ENCODE measurements at places on chromosomes 2 and 18. TPM values are rescaled to one million over a fixed set of nuclear protein-coding genes. Genes with fewer than 3 reads are reported as not detected.

- no peak overlapping the region for H3K27ac ChIP-seq
- no peaks in the 10 kb centered on the region for H3K27me3 ChIP-seq
- H3K4me3 ChIP-seq, result no peak overlapping the region
- no peak for DNase-seq
- H3K4me1 ChIP-seq, result no peaks in the 10 kb centered on the region
Measured at GRCh38 chr2:215368493-215368809, 56.6 kb downstream of the ATIC start.

GRCh38 chr2:60649721-60650120 is 96.3 kb upstream of the BCL11A start:
- no peaks in the 10 kb centered on the region for H3K4me1 ChIP-seq
- H3K36me3 ChIP-seq, result no peaks in the 10 kb centered on the region
- no peak for DNase-seq
- no peak overlapping the region for H3K4me3 ChIP-seq
- no peak overlapping the region for H3K27ac ChIP-seq

DNA sequence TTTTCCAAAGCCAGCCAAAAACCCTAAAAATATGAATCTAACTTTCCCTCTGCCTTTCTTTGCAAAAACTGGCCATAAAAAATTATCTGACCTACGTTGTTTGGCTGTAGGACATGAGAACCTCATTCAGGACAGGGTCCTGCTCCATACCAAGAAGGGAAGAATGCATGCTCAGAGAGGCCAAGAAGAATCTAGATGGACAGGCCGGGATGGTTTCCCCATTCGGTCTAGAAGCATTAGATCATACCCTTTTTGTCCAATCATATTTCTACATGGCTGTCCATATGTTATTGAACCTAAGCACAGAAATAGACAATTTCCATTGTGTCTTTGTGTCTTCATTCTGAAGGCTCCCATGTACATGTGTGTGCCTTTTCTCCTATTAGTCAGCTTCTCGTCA is 2120.4 kb upstream of the PIK3C3 start:
- H3K27me3 ChIP-seq, result no peaks in the 10 kb centered on the region
- no peaks in the 10 kb centered on the region for H3K4me1 ChIP-seq
- no peak overlapping the region for H3K4me3 ChIP-seq
- no peaks in the 10 kb centered on the region for H3K36me3 ChIP-seq

GRCh38 chr2:62460175-62460574 is 45.8 kb downstream of the TMEM17 start:
- H3K27me3 ChIP-seq, result no peaks in the 10 kb centered on the region
- no peak overlapping the region for H3K4me3 ChIP-seq
- H3K4me1 ChIP-seq, result peaks cover 12% of the 10 kb centered on the region
- H3K27ac ChIP-seq, result no peak overlapping the region

Gene COL4A3
- not detected for polyA plus RNA-seq

DNA sequence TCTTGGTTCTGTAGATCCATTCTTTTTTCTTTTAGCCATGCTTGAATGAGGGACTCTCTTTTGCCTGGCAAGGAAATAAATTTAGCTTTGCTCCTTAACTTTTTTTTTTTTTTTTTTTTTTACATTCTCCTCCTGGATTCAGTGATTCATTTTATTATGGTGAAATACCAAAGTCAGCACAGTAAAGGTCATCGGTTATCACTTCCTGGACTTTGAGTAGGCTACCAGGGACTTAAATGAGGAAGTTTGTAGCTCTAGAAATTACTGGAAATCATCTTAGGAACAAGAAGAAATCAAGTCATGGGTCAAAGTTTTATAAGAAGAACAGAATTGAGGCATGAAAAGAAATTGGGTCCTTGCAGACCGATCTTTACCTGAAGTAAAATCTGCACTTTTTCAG is 75.0 kb downstream of the SOCS6 start:
- no peak overlapping the region for H3K27ac ChIP-seq
- no peaks in the 10 kb centered on the region for H3K4me1 ChIP-seq
- no peaks in the 10 kb centered on the region for H3K27me3 ChIP-seq
- H3K4me3 ChIP-seq, result no peak overlapping the region

Gene ERICH2
- not detected for polyA plus RNA-seq

Gene ACMSD
- polyA plus RNA-seq, result not detected

DNA sequence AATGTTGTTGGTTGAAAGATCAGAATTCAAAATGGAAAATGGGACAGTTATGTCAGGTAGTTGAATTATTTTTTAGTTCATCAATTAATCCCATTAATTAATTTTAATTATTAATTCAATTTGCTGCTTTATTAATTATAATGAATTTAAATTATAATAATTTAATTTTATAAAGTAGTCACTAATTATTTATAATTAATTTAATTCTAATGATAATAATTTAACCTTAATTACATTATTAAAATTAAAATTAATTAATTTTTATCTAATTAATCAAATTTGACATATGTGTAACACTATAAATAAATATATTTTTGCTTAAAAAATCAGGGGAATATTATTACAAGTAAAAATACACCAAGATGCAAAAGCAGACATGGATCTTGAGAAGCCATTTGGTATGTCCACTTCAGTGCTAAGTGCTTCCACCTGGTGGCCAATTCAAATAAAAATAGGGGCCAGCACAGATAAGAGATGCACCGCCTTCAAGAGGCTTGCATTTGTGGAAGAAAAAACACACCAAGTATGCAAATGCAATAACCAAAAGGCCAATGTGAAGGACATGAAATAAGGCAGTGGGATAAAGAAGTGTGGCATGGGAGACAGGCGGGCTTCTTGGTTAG is 73.2 kb downstream of the MBP start:
- DNase-seq, result peak; percentile 67
- H3K4me1 ChIP-seq, result peaks cover 9% of the 10 kb centered on the region
- no peak overlapping the region for H3K27ac ChIP-seq

GRCh38 chr18:24015639-24016631 is 1.4 kb downstream of the TTC39C start:
- DNase-seq, result peak; percentile 21
- peaks cover 13% of the 10 kb centered on the region for H3K4me1 ChIP-seq
- H3K27ac ChIP-seq, result peak overlapping the region; percentile 61
- no peaks in the 10 kb centered on the region for H3K27me3 ChIP-seq

Gene CDH2
- 186 TPM for polyA plus RNA-seq

- no peak overlapping the region for H3K4me3 ChIP-seq
- H3K27me3 ChIP-seq, result no peaks in the 10 kb centered on the region
- no peaks in the 10 kb centered on the region for H3K4me1 ChIP-seq
- no peak overlapping the region for H3K27ac ChIP-seq
Measured at GRCh38 chr2:60676706-60677330, 79.2 kb upstream of the PAPOLG start.

GRCh38 chr2:209426432-209426831 is 2.6 kb downstream of the MAP2 start:
- H3K4me3 ChIP-seq, result 0 out of 2 replicates have a peak overlapping the region, but pooled peaks have one; percentile 30
- H3K36me3 ChIP-seq, result no peaks in the 10 kb centered on the region
- peak; percentile 9 for DNase-seq
- H3K27ac ChIP-seq, result no peak overlapping the region
- no peaks in the 10 kb centered on the region for H3K27me3 ChIP-seq

GRCh38 chr2:49801898-49802450 is 647.7 kb upstream of the FSHR start:
- H3K36me3 ChIP-seq, result no peaks in the 10 kb centered on the region
- no peak for DNase-seq
- no peak overlapping the region for H3K4me3 ChIP-seq
- H3K27ac ChIP-seq, result no peak overlapping the region

DNA sequence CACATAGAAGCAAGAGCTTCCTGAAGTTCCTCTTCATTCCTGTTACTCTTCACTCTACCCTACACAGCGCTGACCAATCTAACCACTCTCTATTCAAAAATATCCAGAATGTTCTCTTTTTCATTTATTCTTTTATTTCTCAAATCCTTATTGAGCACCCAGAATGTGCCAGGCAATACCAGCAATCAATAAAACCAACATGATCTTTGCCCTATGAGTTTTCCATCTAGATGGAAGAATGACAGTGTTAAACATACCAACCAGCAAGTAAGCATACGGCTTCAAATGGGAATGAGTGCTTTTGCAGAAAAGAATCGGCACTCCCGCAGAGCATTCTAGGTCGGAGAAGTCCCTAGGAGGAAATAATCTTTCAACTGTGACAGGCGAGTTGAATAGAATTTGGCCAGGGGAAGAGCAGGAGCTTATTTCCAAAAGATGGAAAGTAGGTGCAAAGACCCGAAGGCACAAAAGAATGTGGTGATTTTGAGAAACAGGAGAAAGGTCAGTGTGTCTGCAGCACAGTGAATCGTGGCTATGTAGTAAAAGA is 217.8 kb upstream of the MEIS1 start:
- H3K27ac ChIP-seq, result no peak overlapping the region
- no peak overlapping the region for H3K4me3 ChIP-seq
- peaks cover 4% of the 10 kb centered on the region for H3K4me1 ChIP-seq

GRCh38 chr2:176063958-176064357 is 19.8 kb downstream of the EVX2 start:
- no peaks in the 10 kb centered on the region for H3K4me1 ChIP-seq
- H3K36me3 ChIP-seq, result no peaks in the 10 kb centered on the region
- no peaks in the 10 kb centered on the region for H3K27me3 ChIP-seq
- DNase-seq, result no peak
- H3K4me3 ChIP-seq, result no peak overlapping the region

Gene TTN
- 0.08 TPM for polyA plus RNA-seq

- no peaks in the 10 kb centered on the region for H3K36me3 ChIP-seq
- H3K4me1 ChIP-seq, result no peaks in the 10 kb centered on the region
- H3K4me3 ChIP-seq, result no peak overlapping the region
- no peak overlapping the region for H3K27ac ChIP-seq
Measured at GRCh38 chr2:236571145-236571544, 1.5 kb downstream of the ACKR3 start.

DNA sequence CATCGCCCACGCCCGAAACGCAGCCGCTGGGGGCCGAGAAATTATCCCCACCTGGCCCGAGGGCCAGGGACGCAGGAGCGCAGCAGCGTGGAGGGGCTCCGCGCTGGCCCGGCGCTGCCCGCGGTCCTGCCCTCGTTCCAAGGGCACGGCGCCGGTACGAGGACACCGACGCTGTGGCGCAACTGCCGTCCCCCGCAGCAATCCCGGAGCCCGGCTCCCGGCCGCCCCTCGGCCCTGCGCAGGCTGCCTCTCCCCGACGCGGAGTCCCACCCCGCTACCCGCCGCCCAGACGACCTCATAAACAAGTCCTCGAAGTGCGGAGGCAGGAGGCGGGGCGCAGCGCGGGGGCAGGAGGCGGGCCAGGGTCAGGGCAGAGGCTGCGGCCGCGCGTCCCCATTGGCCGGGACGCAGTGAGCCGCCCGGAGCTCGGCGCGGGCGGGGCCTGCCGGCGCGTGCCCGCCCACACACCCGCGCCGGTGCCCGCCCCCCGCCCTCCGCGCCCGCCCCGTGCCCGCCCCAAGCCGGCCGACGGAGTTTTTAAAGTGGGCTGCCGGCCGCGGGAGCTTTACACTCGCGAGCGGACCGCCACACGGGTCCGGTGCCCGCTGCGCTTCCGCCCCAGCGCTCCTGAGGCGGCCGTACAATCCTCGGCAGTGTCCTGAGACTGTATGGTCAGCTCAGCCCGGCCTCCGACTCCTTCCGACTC is at the start of gene EPAS1:
TSS of gene EPAS1 (plus strand) at position 568 of the 706 bp plus-strand sequence. CDS start 505 bp downstream, outside the sequence.
- peak within 1 kb of the TSS; percentile 98 for H3K4me3 ChIP-seq
- H3K27me3 ChIP-seq, result no peaks in the 10 kb centered on the region
- 0 out of 2 replicates have a peak, but pooled peaks cover 7% of the 10 kb centered on the region for H3K4me1 ChIP-seq
- peak within 1 kb of the TSS; percentile 71 for H3K27ac ChIP-seq
- DNase-seq, result peak; percentile 100
- H3K36me3 ChIP-seq, result no peaks in the 10 kb centered on the region

Gene HOXD13
- polyA plus RNA-seq, result not detected

DNA sequence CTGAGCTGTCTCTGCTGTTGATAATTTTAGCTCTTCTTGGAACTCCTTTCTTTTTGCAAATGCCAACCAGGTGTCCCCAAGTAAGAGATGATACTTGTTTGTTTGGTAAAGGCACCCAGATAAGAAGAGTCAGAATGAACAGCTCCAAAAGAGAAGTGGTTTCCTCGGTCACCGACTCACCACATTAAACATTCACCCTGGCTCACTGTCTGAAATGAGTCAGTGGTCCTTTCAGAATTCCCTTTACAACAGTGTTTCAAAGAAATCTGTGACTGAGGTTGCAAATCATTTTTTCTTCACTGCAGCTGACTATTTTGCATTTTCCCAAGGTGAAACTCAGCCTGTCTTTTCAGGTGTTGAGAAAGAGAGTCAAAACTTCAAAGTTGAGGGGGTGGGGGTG is 16.2 kb upstream of the CXCR4 start:
- H3K27ac ChIP-seq, result no peak overlapping the region
- no peak for DNase-seq
- H3K27me3 ChIP-seq, result no peaks in the 10 kb centered on the region
- H3K4me3 ChIP-seq, result no peak overlapping the region

- no peaks in the 10 kb centered on the region for H3K27me3 ChIP-seq
- H3K4me1 ChIP-seq, result peaks cover 13% of the 10 kb centered on the region
- H3K36me3 ChIP-seq, result no peaks in the 10 kb centered on the region
- H3K27ac ChIP-seq, result no peak overlapping the region
Measured at GRCh38 chr2:176521878-176522670, 252.8 kb downstream of the MTX2 start.

- H3K27ac ChIP-seq, result peak overlapping the region; percentile 93
- DNase-seq, result peak; percentile 50
- no peak overlapping the region for H3K4me3 ChIP-seq
- no peaks in the 10 kb centered on the region for H3K27me3 ChIP-seq
- no peaks in the 10 kb centered on the region for H3K4me1 ChIP-seq
Measured at GRCh38 chr2:7061921-7062320, 144.7 kb downstream of the RNF144A start.

DNA sequence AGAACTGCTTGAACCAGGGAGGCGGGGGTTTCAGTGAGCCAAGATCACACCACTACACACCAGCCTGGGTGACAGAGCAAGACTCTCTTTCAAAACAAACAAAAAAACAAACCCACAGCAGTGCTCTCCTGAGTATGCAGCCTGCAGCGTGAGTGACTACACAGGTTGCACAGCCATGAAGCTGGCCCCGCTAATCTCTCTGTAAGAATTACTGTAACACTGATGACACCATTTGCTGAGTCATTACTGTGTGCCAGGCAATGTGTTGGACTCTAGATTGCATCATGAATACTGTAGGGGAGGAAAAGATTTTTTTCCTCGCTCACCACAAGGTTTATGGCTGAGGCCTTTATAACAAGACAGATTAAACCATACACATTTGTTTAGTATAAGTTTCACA is 118.6 kb upstream of the ATP8B1 start:
- H3K27me3 ChIP-seq, result no peaks in the 10 kb centered on the region
- H3K36me3 ChIP-seq, result no peaks in the 10 kb centered on the region
- H3K4me3 ChIP-seq, result no peak overlapping the region
- no peak overlapping the region for H3K27ac ChIP-seq
- no peaks in the 10 kb centered on the region for H3K4me1 ChIP-seq

GRCh38 chr2:186523791-186524190 is 37.7 kb downstream of the ZC3H15 start:
- peak; percentile 16 for DNase-seq
- H3K27ac ChIP-seq, result peak overlapping the region; percentile 67
- no peak overlapping the region for H3K4me3 ChIP-seq
- no peaks in the 10 kb centered on the region for H3K27me3 ChIP-seq

DNA sequence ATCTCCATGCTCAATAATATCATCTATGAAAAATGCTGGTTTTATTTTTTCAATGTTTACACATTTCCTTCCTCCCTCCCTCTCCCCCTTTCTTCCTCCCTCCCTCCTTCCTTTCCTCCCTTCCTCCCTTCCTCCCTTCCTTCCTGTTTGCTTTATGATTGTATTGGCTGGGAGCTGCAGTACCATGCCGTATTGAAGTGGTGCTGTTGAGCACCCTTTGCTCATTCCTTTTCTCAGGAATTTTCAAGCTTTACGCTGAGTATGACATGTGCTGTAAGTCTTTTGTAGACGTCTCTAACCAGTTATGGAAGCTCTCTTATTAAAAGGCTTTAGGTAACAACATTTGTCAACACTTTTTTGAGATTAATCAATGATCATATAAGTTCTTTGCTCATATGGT is 100.4 kb downstream of the SNTG2 start:
- peaks cover 19% of the 10 kb centered on the region for H3K4me1 ChIP-seq
- no peak overlapping the region for H3K4me3 ChIP-seq
- no peaks in the 10 kb centered on the region for H3K36me3 ChIP-seq
- peak; percentile 44 for DNase-seq
